ENCODE measurements at places on chromosomes 2 and 18.

- no peak for DNase-seq
Observed at GRCh38 chr2:211709389-211709788, 829.2 kb downstream of the ERBB4 start.

GRCh38 chr18:63195326-63196159, 124.0 kb downstream of the BCL2 start:
- no peak for DNase-seq

DNA sequence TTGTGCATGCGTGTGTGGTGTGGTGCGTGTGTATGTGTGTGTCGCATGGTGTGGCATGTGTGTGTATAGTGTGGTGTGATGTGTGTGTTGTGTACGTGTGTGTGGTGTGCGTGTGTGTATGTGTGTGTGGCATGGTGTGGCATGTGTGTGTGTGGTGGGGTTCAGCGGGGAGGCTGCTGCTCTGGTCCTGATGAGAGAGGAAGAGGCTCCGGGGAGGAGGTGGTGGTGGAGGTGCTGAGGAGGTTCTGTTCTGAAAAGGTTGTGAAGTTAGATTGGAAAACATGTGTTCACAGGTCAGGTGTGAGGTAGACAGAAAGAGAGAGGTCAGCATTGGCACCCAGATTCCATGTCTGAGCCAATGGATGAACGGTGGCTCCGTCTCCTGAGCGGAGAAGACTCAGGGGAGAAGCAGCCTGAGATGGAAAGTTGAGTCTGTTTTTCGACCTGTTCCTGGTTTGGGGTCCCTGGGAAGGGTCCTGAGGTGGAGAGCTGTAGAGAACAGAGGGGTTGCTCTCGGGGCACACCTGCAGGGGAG, 67.2 kb upstream of the HDAC4 start:
- no peak for DNase-seq

GRCh38 chr2:176492583-176492982, 223.3 kb downstream of the MTX2 start:
- DNase-seq = no peak

DNA sequence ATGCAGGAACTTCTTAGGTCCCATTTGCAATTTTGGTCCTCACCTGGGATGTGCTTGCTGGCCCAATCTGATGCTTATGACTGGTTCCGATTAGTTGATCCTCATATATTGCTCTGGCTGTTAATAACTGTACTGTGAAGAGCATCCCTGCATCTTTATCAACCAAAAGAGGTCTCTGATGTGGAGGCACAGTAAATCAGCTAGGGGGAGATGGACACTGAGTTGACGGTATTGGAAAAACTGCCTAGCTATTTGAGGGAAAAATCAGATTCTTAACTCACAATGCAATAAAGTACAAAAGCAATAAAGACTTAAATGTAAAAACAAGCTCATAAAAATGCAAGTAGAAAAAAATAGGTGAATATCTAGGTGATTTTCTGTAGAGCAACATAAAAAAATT, 188.0 kb upstream of the TCF4 start:
- no peak for DNase-seq

DNA sequence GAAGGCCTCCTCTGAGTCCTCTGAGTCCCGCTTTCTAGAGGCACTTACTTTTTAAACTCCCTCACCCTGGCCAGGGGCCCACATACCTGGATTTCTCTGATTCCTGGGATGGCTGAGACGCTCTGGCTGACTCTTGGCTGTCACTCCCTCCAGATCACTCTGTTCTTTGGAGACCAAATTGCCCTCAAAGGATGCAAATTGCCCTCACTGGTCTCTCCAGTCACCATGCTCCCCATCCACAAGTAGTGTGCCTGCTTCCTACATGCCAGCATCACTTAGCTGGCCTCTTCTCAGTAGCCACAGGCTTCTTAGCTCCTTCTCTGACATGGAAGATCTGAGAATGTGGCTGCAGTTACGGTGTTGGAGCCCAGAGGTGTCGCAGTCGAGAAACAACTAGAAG, 41.3 kb upstream of the CCDC68 start:
- DNase-seq = no peak

DNA sequence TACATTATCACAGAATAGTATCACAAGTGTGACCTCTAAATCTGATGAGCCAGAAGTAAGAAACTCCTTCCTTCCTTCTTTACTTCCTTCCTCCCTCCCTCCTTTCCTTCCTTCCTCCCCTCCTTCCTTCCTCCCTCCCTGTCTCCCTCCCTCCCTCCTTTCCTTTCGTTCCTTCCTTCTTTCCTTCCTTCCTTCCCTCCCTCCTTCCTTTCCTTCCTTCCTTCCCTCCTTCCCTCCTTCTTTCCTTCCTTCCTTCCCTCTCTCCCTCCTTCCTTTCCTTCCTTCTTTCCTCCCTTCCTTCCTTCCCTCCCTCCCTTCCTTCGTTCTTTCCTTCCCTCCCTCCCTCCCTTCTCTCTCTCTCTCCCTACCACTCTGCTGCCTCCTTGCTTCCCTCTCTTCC, 359.2 kb downstream of the OSR1 start:
- no peak for DNase-seq

DNA sequence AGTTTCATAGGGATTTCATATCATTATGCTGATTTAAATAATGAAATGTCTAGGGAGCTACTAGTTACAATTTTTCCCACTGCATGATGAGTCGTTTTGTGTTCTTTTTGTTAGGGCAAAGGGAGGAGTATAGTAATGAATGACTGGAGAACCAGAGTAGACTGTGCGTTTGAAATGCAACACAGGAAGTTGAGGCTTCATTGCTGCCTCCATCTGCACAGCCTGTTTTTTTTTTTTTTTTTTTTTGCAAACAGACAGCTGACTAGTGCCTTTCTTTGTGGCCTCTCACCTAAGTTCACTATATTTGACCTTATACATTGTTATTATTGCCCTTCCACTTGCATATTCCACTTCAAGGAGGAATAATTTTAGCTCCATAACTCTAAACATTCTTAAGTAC, 286.7 kb upstream of the LRRTM1 start:
- no peak for DNase-seq

DNA sequence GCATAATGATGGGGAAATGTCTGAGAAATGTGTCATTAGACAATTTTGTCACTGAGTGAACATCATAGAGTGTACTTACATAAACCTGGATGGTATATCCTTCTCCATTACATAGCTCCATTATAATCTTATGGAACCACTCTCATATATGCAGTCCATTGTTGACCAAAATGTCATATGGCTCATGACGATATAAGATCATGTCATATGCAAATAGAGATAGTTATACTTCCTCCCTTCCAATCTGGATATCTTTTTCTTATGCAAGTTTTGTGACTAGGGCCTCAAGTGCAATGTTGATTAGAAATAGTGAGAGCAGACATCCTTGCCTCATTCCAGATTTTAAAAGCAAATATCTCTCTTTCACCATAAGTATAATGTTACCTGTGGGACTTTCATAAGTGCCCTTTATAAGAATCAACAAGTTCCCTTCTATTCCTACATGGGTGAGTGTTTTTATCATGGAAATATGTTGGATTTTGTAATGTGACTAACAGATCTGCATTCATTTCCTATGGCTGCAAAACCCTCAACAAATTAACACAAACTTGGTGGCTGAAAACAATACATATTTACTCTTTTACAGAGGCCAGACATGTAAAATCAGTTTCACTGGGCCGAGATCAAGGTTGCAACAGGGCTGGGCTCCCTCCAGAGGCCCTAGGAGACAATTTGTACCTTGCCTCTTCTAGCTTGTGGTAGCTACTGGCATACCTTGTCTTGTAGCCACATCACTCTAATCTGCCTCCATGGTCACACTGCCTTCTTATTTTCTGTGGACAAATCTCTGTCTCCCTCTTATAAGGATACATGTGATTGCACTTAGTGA, 21.6 kb upstream of the SULT1C4 start:
- DNase-seq = no peak

GRCh38 chr2:238019962-238020361, 40.8 kb upstream of the SCLY start:
- no peak for DNase-seq
